OCI-LY7 (cell line): ENCODE measurements at places on chromosomes 11 and 22. TPM values are rescaled to one million over a fixed set of nuclear protein-coding genes. Genes with fewer than 3 reads are reported as not detected.
A peak's percentile ranks its signal among the peaks of the same experiment; 100 is the strongest.

PRODH gene
- total RNA-seq = not detected in 2 replicates

CD3D gene
- not detected in 2 replicates for total RNA-seq

MMP27 gene
- not detected in 2 replicates for total RNA-seq

RASGRP2 gene
- total RNA-seq = 195 and 205 TPM in 2 replicates

OR8D4 gene
- not detected in 2 replicates for total RNA-seq

CSKMT gene
- 52.6 and 80.1 TPM in 2 replicates for total RNA-seq

NXPE1 gene
- total RNA-seq = not detected in 2 replicates

SEC14L6 gene
- not detected in 2 replicates for total RNA-seq

GRIK4 gene
- 0.17 TPM in 1 of 2 replicates, not detected in the other for total RNA-seq

SNAP29 gene
- total RNA-seq = 26.9 and 33.2 TPM in 2 replicates

C11orf16 gene
- total RNA-seq = not detected in 2 replicates

ANKRD13D gene
- 119 and 136 TPM in 2 replicates for total RNA-seq

SAC3D1 gene
- total RNA-seq = 32.5 and 32.7 TPM in 2 replicates

GRCh38 chr11:121755906-121756305, 303.1 kb upstream of the SORL1-AS1 start:
- no peak for DNase-seq

DNA sequence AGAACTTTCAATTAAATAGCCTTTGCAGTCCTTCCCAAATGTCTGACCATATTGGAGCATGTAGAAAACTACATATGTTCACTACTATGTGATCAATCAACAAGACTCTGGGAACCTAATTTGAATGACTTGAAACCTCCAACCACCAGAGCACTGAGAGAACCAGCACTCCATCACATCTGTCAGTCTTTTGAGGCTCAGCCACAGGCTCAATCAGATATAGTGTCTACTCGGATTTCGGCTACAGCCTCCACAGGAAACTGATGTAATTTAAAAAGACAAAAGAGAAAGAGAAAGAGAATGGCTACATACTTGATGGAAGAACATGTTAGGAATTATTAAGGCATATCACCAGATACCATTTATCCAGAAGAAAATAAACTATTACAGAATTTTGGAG, 859.0 kb downstream of the FAM181B start:
- DNase-seq = peak; percentile 46

DNA sequence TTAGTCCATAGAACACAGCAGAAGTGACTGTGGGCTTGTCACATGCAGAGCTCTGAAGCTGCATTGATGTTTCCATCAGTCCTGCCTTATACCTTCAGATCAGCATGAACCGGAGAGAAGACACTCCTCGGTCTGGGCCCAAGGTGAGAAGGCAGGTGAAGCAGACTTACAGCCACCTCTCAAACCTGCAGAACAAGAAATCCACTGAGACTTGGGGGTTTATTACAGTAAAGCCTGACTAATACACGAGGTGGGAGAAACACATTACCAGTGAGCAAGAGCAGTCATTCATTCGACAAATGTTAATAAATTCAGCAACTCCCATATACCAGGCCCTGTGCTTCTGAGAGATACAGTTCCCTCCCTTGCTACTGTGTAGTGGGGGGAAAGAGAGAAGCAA, 279.0 kb downstream of the DDX10 start:
- no peak for DNase-seq

DNA sequence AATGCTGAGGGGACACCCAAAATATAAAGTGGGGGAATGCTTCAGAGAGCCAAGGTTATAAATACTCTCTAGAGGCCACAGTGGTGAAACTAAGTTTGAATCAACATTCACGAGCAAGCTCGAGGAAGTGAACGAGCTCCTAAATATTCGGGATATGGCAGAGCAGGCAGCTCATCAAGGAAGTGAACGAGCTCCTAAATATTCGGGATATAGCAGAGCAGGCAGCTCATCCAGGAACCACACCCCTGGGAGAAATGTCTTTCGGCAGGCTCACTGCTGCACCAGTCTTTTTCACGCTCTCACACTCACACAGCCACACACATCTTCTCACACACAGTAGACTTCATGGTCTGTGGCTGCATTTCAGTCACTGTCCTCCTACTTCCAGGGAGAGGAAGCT, 787.5 kb downstream of the OPCML start:
- no peak for DNase-seq

GRCh38 chr11:44766972-44767278, 40.2 kb downstream of the TSPAN18 start:
- DNase-seq = no peak

GRCh38 chr11:19651028-19651427, 61.6 kb upstream of the NAV2 start:
- no peak for DNase-seq

GRCh38 chr22:31753005-31753633, 700 bp upstream of the DEPDC5 start:
- peak; percentile 67 for DNase-seq

GRCh38 chr11:63321723-63322122, 47.9 kb upstream of the SLC22A9 start:
- no peak for DNase-seq

DNA sequence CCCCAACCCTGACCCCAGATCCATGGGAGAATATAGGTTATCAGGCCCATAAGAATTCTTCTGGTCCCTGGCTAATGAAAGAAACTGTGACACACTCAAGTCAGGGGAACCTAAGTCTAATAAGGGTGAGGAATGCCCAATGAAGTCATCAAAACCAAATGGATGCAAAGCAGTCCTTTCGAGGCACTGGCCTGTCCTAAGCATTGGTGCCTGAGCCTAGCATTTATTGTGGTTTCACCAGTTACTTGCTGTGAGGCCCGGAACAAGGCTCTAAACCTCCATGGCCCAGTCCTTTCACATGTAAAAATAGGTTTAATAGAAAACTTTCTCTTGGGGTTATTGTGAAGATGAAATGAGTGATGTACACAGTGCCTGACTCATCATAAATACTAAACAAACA, 712.6 kb downstream of the DLG2 start:
- no peak for DNase-seq

DNA sequence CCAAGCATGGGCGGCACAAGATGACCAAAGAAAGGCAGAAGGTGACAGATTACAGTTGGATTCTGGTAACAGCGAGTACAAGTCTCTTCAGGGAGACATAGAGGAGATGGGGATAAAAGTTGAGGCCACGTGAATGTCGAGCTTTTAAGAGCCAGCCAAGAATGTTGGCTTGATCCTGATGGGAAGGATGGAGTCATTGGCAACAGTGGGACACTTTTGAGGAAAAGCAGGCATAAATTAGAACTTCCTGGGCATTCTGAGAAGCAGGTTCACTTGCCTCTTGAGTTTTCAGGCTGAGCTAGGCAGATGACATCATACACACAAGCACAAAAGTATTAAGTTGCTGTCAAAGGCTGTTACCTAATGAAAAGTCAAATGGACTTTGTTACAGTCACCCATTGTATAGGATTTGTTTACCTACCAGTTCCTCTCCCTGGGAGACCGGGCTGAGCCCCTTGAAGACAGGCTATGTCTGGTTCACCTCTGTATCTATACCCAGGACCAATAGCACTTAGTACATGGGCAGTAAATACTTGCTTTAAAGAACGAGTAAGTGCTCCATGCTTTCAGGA, 41.1 kb downstream of the TNRC6B start:
- DNase-seq = no peak

DNA sequence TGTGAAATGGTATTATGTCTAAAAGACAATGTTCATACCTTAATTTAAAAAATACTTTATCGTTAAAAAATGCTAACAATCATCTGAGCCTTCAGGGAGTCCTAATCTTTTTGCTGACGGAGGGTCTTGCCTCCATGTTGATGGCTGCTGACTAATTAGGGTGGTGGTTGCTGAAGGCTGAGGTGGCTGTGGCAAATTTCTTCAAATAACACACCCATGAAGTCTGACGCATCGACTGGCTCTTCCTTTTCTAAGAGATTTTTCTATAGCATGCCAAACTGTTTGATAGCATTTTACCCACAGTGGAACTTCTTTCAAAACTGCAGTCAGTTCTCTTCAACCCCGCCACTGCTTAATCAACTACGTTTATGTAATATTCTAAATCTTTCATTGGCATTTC, 33.6 kb downstream of the TCF20 start:
- no peak for DNase-seq

- DNase-seq = no peak
Measured at GRCh38 chr22:38850941-38851849, 7.4 kb upstream of the NPTXR start.

DNA sequence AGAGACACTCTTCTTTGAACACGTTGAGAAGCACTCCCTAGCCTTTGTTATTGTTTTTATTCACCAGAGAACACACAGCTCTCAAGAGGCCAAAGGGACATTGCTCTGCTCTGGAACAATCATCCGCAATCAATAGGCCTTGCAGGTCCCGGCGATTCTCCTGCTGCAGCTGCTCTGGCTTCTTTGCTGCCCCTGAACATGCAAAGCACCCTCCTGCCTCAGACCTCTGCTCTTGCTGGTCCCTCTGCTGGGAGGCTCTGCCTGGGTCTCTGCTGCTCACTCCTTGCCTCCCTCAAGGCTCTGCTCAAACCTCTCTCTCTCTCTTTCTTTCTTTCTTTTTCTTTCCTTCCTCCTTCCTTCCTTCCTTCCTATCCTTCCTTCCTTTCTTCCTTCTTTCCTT, 232.7 kb downstream of the DSCAML1 start:
- DNase-seq = no peak

DNA sequence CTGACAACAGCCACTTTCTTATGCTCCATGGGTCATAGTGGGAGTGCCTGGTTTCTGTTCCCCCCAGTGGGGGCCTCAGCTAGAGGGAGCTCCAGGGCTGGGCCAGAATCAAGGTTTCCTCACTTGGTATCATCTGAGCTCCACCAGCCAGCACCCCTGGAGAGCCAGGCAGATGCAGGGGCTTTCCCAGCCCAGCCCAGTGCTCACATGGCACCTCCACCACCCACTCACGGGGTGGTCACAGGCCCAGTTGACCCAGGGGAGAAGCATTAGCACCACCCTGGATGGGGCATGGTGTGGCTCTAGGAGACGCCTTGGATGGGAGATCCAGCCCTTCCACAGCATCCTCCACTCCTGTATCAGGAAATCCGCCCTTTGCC, 24.1 kb upstream of the WNT7B start:
- DNase-seq = peak; percentile 28

DNA sequence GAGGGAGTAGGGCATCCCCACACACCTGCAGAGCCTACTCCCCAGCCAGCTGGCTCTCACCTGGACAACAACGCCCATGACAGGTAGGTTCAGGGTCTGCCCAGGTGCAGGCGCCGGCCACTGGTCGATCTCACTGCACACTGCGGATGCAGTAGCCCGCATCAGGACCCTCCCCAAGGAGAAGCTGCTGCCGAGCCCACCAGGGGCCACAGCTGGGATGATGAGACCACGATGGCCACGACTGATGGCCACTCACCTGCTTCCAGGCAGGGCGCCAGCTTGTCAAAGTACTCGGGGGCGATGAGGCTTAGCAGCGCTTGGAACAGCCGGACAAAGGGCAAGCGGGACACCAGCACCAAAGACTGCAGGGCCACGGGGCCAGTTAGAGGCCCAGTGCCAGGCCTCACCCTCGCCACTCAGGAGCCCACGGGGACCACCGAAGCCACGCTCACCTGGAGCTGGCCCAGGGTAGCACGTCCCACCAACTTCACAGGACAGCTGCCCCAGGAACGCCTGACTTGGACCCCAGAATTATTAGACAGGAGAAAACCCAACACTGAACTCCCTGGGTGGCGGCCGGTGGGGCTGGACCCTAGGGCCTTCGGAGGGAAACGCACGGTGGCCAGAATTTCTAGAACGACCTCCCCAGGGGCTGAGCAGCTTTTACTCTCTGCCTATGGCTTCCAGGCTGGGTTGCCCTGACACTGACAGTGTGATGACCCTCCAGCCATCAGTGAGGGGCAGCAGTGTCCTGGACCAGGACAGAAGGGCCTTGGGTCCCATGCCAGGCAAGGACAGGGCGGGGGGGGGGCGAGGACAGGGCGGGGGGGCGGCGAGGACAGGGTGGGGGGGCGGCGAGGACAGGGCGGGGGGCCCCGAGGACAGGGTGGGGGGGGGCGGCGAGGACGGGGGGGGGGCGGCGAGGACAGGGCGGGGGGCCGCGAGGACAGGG, 8.9 kb upstream of the PLXNB2 start:
- DNase-seq = no peak

DNA sequence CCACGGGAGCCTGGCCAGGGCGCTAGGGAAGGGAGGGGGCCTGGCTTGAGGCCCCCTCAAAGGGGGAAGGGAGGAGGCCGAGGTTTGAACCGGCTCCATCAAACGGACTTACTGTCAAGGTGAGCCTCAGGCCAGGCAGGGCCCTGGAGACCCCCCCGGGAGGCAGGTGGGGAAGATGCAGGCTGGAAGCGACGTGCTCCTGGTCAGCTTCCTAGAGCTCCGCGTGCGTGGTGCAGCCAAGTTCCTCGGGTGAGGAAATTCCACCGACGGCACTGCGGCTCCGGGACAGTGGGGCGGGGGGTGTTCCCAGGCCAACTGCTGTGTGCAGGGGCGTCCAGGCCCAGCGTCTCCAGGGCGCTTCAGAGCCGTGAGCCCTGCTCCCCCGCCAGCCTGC, 7.2 kb upstream of the TRABD start:
- no peak for DNase-seq

- DNase-seq = no peak
Measured at GRCh38 chr11:131884461-131885073, 514.2 kb downstream of the NTM start.

GRCh38 chr11:123373754-123374621, 56.1 kb upstream of the GRAMD1B start:
- no peak for DNase-seq

DNA sequence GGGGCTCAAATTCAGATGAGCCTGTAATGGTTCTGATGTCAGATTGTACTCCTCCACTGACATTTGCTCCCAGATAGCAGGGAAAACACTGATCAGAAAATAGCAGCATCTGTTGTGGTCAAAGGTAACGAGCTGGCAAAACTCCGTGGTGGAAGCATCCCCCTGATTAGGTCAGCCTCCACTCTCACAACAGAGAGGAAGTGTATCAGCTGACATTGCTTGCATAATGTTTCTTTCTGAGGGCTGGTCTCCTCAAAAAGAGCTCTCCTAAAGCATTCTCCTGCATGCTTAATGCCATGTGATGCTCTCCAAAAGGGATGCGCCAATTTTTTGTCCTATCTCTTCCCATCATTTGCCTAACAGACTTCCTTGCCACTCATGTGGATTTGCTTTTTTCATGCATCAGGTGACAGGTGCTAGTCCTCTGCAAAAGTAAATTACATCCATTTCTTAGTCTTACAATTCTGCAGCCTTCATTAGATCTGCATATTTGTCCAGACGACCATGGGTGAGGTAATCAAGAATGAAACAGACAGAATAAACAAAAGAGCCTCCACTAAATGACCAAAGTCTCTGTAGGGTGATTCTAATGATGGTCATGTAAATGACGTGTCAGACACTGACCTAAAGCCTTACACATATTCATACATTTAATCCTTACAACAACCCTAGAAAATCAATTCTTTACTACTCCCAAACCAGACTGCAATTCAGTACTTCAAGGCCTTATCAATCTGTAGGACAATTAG, 6.4 kb upstream of the TENM4 start:
- no peak for DNase-seq
